ENCODE measurements at places on chromosomes 4 and X.

DNA sequence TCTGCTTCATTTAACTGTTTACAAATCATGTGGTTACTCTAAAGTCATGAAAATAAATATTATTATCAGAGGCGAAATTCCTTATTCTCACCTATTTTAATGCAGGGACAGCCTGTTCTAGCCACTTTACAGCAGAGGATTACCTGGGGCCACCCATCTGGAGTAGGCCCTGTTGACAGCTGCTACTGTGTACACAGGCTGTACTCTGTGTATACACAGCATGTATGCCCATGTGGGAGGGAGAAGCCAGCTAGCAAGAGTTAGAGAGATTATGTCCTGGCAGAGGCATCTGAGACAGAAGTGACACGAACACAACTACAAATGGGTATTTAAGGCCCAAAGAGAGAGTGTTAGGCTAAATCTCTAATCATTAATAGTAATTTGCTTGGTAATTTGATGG lies 62.1 kb downstream of the GPRIN3 start:
- no peak for DNase-seq

DNA sequence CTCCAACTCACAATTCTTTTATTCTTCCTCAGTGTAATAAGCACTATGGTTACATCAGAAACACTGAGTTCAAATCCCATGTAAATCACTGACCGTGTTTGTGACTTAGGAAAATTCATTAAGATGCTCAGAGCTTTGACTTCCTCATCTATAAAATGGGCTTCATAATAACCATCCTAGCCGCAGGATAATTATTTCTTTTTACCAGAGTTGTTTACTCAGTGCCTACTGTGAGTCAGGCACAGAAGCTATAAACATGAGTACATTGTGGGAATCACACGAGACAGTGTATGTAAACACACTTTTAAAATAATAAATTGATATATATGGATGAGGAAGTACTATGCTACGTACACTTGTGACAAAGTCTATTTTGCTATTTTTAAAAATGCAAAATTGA lies 296.3 kb upstream of the TENM3 start:
- no peak for DNase-seq

- DNase-seq: no peak
Measured at GRCh38 chrX:47707031-47707780, 48.2 kb upstream of the UXT start.

DNA sequence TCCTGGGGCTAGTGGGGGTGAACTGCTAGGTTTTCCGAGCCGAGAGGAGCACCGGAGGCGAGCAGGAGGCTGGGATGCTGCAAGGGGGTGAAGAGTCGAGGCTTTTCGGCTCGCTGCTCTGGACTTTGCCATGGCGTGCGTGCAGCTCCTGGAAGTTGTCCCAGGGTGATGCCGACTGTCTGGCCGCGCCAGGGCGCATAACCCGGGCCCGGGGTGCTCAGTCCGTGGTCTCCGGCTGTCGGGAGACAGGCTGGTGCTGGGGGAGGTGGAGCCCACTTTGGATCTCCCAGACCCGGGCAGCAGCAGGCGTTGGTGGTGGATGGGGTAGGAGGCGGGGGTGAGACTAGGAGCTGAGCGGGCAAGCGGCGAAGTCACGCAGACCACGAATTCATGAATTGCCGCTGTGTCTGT lies 793 bp downstream of the GRIA3 start:
- DNase-seq: no peak

GRCh38 chr4:7459471-7459870 lies 24.7 kb upstream of the PSAPL1 start:
- no peak for DNase-seq

GRCh38 chr4:87824352-87824751 lies 8.4 kb upstream of the MEPE start:
- no peak for DNase-seq

- DNase-seq: no peak
Measured at GRCh38 chr4:98452091-98452490, 190.9 kb downstream of the RAP1GDS1 start.

- no peak for DNase-seq
Measured at GRCh38 chr4:57093845-57094831, 16.0 kb downstream of the IGFBP7 start.

DNA sequence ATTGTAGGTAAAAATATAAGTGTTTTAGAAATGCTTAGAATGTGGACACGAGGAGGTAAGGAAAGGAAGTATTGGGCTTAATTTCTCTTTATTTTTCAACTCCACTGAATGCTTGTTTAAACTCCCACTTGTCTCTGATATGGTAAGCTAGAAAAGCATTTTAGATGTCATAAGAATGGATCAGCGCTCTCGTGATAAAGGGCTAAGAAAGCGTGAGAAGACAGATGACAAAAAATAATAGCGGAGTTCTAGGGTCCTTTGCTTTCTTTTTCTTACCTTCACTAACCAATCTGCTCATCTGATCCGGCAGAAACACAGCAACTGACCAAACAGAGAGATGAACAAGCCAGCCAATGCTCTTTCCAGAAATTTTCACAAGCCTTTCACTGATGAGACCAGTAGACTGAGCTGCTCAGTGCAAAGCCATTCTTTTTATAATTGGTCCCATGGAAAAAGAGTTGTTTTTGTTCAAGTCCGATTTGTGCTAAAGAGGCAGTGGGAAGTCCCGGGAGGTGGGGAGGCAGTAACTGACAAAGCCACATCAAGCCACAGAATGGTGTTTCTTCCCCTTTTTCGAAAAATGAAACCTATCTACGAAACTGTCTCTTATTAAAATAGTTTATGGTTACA lies at the start of gene TASL:
TASL (minus strand) TSS at position 405 of the 630 bp plus-strand sequence. CDS start 17,411 bp downstream, outside the sequence.
- no peak for DNase-seq

- DNase-seq: no peak
Measured at GRCh38 chr4:186810613-186811150, 87.0 kb upstream of the FAT1 start.

- DNase-seq: no peak
Measured at GRCh38 chrX:27823812-27824211, 16.0 kb downstream of the MAGEB10 start.

DNA sequence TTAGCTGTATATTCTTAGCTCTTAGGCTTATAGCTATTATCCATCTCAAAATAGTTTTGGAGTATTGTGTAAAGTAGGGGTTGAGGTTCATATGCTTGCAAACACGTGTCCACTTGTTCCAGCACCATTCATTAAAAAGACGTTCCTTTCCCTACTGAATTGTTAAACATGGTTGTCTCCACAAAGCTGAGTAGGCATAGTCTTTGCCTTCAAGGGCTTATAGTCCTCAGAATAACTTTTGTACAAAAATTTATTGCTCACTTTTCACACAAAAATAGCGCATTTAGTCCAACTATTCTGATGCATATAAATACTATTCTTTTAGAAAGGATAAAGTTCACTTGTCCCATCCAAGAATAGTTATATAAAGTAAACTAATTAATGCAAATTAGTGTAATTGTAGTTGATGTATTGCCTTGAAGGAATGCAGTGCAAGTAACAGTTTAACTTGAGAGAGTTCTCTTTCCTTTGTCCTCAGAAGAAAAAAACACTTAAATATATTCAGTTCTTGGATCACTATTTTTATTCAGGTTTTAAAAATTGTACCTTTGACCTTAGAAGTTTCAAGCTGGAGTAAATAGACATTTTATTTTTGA lies 14.1 kb downstream of the LRIT3 start:
- no peak for DNase-seq

DNA sequence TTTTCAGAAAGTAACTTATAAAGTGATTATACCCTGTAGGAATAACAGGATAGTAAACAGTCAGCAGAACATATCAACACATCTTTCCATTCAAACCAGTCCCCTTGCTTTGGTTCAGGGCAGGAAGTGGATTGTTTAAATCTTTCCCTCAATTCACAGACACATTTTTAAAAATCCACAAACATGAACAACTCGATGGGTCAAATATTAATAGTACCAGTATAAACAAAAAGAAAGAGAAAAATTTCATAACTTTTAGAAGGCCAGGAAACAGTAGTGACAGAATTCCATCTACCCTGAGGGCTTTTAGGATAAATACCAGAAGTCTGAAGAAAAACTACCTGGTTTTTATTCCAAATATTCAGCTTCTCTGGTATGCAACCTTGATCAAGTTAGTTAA lies 1072.8 kb upstream of the PABPC4L start:
- DNase-seq: no peak

- DNase-seq: no peak
Measured at GRCh38 chr4:85398276-85398675, 76.7 kb upstream of the ARHGAP24 start.

GRCh38 chr4:148850257-148850995 lies 408.2 kb upstream of the NR3C2 start:
- DNase-seq: no peak

DNA sequence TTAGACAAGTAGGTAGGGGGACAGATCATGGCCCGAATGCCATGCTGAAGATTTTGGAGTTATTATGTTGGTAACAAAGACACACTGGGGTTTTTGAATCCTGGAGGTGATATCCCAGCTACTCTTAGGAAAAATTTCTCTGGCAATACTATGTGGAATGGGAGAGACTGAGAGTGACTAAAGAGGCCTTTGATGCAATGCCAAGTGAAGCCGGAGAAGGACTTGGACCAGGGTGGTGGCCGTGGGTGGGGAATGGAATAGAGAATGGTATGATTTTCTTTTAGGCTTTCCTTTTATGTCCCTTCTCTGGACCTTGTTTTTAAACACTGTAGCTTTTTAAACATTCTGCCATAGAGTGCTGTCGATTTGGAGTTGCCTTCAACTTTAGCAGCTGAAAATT lies 141.6 kb downstream of the DCLK2 start:
- DNase-seq: no peak

- DNase-seq: no peak
Measured at GRCh38 chr4:169231647-169232262, 39.0 kb downstream of the SH3RF1 start.

DNA sequence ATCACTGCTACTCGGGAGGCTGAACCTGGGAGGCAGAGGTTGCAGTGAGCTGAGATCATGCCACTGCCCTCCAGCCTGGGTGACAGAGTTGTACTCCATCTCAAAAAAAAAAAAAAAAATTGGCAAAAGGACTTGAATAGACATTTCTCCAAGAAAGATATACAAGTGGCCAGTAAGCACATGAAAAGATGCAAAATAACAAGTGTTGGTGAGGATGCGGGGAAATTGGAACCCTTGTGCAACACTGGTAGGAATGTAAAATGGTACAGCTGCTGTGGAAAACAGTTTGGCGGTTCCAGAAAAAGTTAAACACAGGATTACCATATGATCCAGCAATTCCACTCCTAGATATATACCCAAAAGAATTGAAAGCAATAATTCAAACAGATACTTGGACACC lies 19.4 kb downstream of the RBM10 start:
- DNase-seq: no peak

GRCh38 chr4:40212674-40213527 lies 16.1 kb downstream of the RHOH start:
- no peak for DNase-seq

- no peak for DNase-seq
Measured at GRCh38 chr4:71713611-71714203, 70.2 kb downstream of the GC start.

DNA sequence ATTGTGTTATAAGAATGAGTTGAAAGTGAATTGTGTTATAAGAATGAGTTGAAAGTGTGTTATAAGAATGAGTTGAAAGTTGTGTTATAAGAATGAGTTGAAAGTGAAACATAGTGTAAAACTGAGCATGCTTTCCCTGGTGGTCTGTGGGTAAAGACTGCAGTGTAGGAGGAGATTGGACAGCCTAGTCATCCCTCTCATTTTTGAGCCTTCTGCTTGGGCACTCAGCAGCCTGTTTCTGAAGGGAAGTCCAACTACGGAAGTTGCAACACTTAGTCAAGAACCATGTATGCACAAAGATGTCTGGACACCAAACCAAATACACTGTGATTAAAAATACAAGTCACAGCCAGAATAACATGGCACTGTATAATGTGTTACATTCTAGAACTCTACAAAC lies 72.6 kb downstream of the ANK2 start:
- DNase-seq: no peak

DNA sequence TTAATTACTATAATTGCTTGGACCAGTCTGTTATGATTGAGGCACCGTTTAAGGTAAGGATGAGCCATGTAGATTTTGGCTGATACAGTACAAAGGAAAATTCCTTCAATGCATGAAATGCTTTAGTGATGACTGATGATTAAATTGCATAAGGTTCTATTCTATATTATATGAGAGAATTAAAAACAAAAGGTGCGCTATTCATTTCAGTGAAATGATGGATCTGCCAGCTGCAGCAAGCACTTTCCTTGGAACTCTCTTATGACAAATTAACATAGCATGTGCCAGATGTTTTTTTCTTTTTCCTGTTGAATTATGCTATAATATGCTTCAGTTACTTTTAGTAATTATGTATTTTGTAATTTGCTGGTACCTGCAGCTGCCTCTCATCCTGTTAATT lies 98.5 kb downstream of the JADE1 start:
- no peak for DNase-seq

DNA sequence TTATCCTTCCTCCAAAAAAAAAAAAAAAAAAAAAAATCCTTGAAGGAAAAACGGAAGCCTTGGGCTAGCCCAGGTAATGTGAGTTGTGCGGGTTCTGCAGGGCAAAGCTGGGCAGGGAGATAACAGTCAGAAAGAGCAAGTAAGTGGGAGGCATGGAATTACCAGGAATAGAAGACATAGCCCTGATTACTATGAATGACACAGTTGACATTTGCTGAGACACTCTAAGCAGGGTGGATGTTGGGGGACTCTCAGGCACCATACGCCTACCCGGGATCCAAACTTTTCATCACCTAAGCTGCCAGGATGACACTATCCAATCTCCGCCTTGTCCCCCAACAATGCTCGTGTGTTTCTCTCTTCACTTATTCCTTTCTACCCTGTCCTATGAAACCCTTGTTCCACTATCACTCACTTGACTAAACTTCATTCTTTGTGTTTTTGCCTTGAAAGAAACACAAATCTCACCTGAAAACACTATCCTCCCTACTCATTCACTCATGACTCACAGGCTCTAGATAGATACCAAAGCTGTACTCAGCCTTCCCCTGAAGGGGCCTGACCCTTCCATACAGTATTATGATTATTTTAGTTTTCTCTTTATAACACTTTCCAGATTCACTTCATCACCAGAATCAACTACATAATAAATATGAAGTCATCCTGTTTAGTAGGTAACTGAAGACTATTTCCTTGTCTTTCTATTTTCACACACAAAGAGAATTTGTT lies 158.4 kb downstream of the INPP4B start:
- no peak for DNase-seq

DNA sequence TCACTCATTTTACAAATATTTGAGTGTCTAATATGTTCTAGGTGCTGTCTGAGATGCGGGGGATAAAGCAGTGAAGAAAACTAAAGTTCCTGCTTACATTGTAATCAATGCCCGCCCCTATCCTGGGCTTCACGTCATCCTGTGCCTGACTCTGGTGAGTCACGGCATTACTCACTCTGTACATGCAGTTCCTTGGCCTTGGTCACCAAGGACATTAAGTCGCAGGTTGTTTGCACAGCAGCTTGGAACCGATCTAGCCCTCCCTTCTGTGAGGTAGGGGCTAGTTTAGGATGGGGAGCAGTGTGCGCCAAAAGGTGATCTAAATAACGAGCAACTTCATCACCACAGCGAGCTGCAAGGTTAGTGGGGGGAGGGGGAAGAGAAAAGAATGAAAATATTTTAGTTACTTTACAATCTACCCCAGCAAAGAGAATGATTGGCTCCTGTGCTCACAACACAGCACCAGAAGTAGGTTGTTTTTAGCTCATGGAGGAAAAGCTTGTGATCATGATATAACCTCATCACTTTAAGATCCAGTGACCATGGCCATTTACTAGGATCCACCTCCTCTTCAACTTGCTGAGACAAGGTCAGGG lies 48.0 kb upstream of the HDAC8 start:
- DNase-seq: peak; percentile 25

Data from stimulated activated CD8-positive, alpha-beta memory T cell treated with anti-CD3 and anti-CD28 coated beads, Interleukin-7, amount 100 ng/mL, for 48 hours (primary cell).